ENCODE measurements at places on chromosomes 6 and 20.

GRCh38 chr6:167121335-167121841, 1.5 kb upstream of the CCR6 start:
- DNase-seq: no peak

DNA sequence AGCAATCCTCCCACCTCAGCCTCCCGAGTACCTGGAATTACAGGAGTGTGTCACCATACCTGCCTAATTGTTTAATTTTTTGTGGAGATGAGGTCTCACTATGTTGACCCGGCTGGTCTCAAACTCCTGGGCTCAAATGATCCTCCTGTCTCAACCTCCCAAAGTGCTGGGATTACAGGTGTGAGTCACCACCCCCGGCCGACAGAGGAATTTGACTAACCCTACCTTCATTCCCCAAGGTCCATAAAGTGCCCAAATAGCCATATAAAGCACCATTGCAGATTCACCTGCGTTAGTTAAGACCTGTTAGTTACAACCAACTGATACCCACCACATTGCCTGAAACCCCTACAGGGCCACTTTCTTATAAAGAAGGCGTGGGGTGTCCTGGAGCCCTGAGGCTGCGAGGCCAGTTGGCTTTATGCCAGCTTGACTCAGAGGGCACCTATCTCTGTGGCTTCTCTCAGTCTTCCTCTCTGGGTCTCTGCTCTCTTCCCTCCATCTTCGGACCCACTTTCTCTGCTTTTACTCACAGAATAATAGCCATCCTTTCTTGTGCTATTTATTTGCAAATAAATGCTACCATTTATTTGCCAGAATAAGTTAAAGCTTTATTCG, 65.6 kb downstream of the SLC2A10 start:
- DNase-seq: no peak

- no peak for DNase-seq
Measured at GRCh38 chr6:135667691-135668455, 170.3 kb upstream of the AHI1 start.

DNA sequence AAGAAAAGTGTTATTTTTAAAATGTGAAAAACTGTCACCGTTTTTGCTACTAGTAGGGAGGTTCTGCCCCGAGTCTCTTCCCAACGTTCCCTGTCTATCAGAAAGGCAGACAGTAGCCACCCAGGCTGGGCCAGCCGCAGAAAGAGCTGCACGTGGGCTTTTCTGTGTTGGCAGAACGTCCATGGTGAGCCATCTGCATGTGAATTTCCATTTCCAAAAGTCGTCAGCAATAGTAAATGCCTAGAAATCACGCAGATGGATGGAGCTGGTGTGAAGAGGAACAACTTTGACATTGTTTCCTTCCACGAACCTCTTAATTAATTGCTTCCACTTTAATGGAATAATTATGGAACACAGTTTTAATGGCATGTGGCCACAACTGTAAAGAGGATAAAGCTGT, 97.5 kb downstream of the FAM120B start:
- DNase-seq: no peak

- no peak for DNase-seq
Measured at GRCh38 chr6:34067814-34068213, 78.1 kb downstream of the GRM4 start.

- no peak for DNase-seq
Measured at GRCh38 chr6:45597424-45597823, 219.7 kb upstream of the SUPT3H start.

GRCh38 chr6:158465747-158466146, 94.1 kb upstream of the TMEM181 start:
- DNase-seq: no peak

DNA sequence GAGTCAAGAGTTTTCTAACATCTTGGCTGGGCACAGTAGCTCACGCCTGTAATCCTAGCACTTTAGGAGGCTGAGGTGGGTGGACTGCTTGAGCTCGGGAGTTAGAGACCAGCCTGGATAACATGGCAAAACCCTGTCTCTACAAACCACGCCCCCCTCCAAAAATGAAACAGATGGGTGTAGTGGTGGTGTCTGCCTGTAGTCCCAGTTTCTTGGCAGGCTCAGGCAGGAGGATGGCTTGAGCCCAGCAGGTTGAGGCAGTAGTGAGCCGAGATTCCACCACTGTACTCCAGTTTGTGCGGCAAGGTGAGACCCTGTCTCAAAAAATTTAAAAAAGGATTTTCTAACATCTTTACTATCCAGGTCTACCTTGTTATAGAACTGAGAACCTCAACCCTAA, 22.0 kb downstream of the FAM8A1 start:
- no peak for DNase-seq

- DNase-seq: no peak
Measured at GRCh38 chr20:56952258-56953047, 314.0 kb downstream of the BMP7 start.

- DNase-seq: no peak
Measured at GRCh38 chr6:119350952-119351372, 1.4 kb upstream of the MAN1A1 start.

- DNase-seq: no peak
Measured at GRCh38 chr6:5550631-5551030, 289.3 kb downstream of the FARS2 start.
